Ascending aorta (tissue), 2 donors: ENCODE measurements at places on chromosomes 7 and 10. TPM values are rescaled to one million over a fixed set of nuclear protein-coding genes. Genes with fewer than 3 reads are reported as not detected.

DNA sequence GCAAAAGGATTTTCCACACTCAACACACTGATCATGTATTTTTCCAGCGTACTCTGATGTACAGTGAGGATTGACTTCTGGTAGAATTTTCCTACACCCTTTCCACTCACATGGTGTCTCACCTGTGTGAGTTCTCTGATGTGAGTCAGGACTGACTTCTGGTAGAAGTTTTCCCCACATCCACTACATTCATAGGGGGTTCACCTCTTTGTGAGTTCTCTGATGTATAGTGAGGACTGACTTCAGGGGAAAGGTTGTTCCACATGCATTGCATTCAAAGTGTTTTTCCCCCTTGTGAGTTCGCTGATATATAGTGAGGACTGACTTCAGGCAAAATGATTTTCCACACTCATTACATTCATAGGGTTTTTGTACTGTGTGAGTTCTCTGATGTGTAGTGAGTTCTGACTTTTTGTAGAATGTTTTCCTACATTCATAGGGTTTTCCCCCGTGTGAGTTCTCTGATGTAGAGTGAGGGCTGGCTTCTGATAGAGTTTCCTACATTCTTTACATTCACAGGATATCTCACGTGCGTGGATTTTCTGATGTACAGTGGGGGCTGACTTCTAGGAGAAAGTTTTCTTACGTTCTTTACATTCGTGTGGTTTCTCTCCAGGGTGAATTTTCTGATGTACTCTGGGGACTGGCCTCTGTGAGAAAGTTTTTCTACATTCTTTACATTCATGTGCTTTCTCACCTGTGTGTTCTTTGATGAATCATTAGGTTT lies 146.5 kb downstream of the GLRX3 start:
- H3K4me1 ChIP-seq: no peaks in the 10 kb centered on the region
- H3K4me3 ChIP-seq: no peak overlapping the region
- H3K36me3 ChIP-seq: no peaks in the 10 kb centered on the region
- no peak for DNase-seq
- H3K27me3 ChIP-seq: no peaks in the 10 kb centered on the region
- H3K27ac ChIP-seq: no peak overlapping the region

- H3K27ac ChIP-seq: no peak overlapping the region
- H3K36me3 ChIP-seq: no peaks in the 10 kb centered on the region
- no peak overlapping the region for H3K4me3 ChIP-seq
- H3K4me1 ChIP-seq: no peaks in the 10 kb centered on the region
Observed at GRCh38 chr7:114973147-114973546, 51.3 kb downstream of the MDFIC start.

- H3K36me3 ChIP-seq: no peaks in the 10 kb centered on the region
- H3K27ac ChIP-seq: no peak overlapping the region
- H3K27me3 ChIP-seq: no peaks in the 10 kb centered on the region
- H3K4me1 ChIP-seq: no peaks in the 10 kb centered on the region
- DNase-seq: peak; percentile 47
Observed at GRCh38 chr7:101594790-101595189, 34.3 kb downstream of the MYL10 start.

GRCh38 chr7:44852590-44852989 lies 4.7 kb upstream of the H2AZ2 start:
- H3K4me3 ChIP-seq: no peak overlapping the region
- H3K36me3 ChIP-seq: no peaks in the 10 kb centered on the region
- H3K27ac ChIP-seq: no peak overlapping the region
- no peaks in the 10 kb centered on the region for H3K4me1 ChIP-seq
- no peak for DNase-seq

DNA sequence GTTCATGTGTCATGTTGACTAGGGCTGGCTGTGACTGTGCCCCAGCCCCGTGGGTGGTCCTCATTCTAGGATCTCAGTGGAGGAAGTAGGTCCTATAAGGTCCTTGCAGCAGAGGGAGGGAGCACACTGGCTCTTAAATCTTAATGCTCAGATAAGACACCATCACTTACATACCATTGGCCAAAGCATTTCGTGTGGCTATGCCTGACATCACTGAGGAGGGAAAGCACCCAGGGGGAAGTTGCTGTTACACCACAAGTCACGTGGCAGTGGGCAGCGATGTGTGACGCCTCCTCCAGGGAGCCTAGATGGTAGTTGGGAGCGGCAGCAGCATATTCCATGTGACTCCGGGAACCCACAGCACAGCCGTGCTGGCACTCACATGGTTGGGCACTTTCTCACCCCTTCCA lies 224.7 kb upstream of the SH2B2 start:
- no peaks in the 10 kb centered on the region for H3K4me1 ChIP-seq
- no peaks in the 10 kb centered on the region for H3K36me3 ChIP-seq
- DNase-seq: peak; percentile 68
- H3K27ac ChIP-seq: no peak overlapping the region
- H3K27me3 ChIP-seq: no peaks in the 10 kb centered on the region

DNA sequence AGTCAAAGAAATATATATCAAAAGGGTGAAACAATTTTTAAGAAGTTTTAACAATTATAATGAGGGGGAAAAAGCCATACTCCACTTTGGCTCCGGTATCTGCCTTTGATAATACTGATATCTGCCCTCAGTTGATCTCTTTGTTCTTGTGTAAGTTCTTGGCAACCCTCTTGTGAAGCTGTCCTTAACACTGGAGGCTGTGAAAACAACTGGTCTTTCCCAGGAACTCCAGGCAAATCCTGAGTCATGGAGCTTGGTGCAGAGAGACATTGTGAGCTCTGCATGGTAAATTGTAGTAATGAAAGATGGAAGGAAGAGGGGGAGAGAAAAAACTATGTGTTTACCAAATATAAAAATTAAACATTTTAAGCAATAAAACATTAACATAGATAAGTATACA lies 11.9 kb upstream of the ERVW-1 start:
- no peaks in the 10 kb centered on the region for H3K4me1 ChIP-seq
- no peak overlapping the region for H3K4me3 ChIP-seq
- no peak for DNase-seq
- no peak overlapping the region for H3K27ac ChIP-seq
- peaks cover 43% of the 10 kb centered on the region for H3K36me3 ChIP-seq

DNA sequence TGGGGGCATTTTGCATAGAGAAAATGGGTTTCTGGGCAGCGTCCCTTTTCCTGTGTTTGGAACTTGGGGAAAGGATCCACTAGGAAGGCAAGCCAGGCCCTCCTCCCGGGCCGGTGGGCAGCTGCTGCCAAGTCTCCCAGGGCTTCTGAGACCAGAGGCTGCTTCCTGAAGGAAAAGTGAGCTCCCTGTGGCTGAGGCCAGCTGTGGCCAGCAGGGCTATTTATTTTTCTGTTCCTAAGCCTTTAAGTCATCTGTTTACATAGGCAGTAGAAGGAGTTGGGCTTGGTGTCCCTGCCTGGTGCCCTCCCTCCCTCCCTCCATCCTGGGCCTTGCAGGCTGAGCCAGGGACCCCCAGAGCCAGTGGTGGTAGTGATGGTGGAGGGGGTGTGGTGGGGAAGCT lies 70.5 kb upstream of the COL13A1 start:
- no peaks in the 10 kb centered on the region for H3K36me3 ChIP-seq
- H3K4me3 ChIP-seq: no peak overlapping the region
- H3K27ac ChIP-seq: peak overlapping the region; percentile 93
- no peaks in the 10 kb centered on the region for H3K27me3 ChIP-seq
- no peak for DNase-seq

DNA sequence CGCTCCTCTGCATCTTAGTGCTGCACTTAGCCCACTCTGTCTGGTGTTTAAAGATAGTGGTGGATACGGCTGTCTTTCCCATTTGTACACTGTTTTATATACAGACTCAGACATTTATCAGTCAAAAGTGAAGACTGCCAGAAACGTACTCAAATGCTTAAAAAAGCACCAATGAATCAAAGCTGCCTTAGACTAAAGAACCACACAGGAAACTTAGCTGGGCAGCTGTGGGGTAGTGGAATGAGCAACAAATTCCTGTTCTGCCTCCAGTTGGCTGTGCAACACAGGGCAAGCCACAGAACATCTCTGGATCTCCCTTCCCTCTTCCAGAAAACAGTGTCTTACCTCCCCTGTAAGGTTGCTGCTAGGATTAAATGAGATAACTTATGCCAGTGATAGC lies 76.0 kb downstream of the ATXN7L1 start:
- no peaks in the 10 kb centered on the region for H3K27me3 ChIP-seq
- H3K4me1 ChIP-seq: no peaks in the 10 kb centered on the region
- H3K36me3 ChIP-seq: no peaks in the 10 kb centered on the region
- no peak overlapping the region for H3K4me3 ChIP-seq
- no peak for DNase-seq

- H3K27ac ChIP-seq: no peak overlapping the region
- no peaks in the 10 kb centered on the region for H3K27me3 ChIP-seq
- no peak overlapping the region for H3K4me3 ChIP-seq
- no peak for DNase-seq
- no peaks in the 10 kb centered on the region for H3K36me3 ChIP-seq
- H3K4me1 ChIP-seq: peaks cover 8% of the 10 kb centered on the region
Observed at GRCh38 chr10:114328874-114329273, 75.4 kb downstream of the AFAP1L2 start.

GRCh38 chr7:92798517-92799249 lies 37.7 kb downstream of the CDK6 start:
- H3K4me3 ChIP-seq: no peak overlapping the region
- H3K27ac ChIP-seq: no peak overlapping the region
- H3K36me3 ChIP-seq: no peaks in the 10 kb centered on the region

DNA sequence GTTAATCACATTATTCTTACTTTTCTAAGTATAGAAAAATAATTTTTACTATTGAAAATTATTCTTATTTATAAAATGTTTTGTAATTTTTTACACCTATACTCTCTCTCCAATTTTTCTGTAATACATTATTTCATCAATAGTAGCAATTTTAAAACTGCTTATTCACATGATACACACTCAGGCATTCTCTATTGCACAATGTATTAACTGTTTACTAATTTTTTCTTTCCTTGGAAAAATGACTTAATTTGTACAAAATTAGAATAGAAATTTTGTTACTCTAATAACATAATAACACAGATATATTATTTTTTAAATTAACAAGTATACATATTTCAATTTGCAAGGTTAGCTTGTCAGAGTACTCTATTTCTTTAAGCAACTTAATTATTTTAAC lies 92.9 kb upstream of the PRKG1 start:
- H3K4me1 ChIP-seq: no peaks in the 10 kb centered on the region
- H3K36me3 ChIP-seq: no peaks in the 10 kb centered on the region
- H3K4me3 ChIP-seq: no peak overlapping the region
- no peak overlapping the region for H3K27ac ChIP-seq
- no peaks in the 10 kb centered on the region for H3K27me3 ChIP-seq

DNA sequence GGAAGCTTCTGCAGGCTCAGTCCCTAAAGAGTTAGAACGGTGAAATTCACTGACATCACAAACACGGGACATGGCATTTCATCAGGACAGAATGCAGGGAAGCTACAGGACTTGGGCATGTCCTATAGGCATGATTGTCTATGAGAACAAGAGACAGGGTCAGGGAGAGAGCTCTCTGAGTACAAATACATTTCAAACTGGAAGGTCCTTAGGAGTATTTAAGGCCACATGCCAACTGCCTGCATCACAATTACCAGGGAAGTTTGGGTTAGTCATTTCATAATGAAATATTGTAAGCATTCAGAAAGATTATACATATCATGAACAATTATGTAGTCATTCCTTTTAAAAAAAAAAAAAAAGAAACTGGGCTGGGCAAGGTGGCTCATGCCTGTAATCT lies 71.3 kb downstream of the CREB3L2 start:
- peaks cover 22% of the 10 kb centered on the region for H3K36me3 ChIP-seq
- H3K4me3 ChIP-seq: no peak overlapping the region
- no peak for DNase-seq
- peaks cover 49% of the 10 kb centered on the region for H3K4me1 ChIP-seq

DNA sequence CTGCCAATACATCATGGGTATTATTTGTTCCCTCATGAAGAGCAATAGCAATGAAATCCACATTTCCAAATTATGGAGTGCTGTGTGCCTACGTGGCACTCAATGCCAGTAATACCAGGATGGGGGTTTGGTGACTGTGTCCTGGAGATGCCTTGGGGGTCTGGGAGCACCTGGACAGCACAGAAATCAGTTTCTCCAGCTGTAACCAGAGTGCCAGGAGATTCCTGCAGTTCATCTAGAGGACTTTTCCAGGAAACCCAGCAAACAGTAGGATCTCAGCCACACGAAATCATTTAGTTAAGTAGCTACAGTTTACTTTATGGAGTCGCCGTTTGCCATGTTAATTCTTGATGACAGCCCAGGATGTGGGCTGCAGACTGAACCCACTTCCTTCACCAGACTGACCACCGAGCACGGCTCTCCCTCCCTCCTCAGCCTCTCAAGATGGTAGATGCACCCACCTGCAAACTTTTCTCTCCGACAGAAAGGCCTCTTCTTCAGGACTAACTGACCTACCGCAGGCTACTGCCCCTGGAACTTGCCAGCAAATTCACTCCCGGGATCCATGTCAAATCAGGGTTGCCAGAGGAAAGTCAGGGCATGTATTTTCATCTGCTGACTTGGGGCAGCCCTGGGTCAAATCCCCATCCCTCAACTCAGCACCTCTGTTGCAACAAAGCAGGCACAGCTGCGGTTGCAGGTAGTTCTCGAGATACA lies 30.3 kb downstream of the MKI67 start:
- no peak for DNase-seq
- no peaks in the 10 kb centered on the region for H3K4me1 ChIP-seq
- H3K4me3 ChIP-seq: no peak overlapping the region
- H3K27me3 ChIP-seq: no peaks in the 10 kb centered on the region
- no peaks in the 10 kb centered on the region for H3K36me3 ChIP-seq

GRCh38 chr7:115805458-115805857 lies 225.1 kb downstream of the TFEC start:
- no peaks in the 10 kb centered on the region for H3K4me1 ChIP-seq
- H3K27ac ChIP-seq: no peak overlapping the region
- DNase-seq: no peak
- no peaks in the 10 kb centered on the region for H3K27me3 ChIP-seq
- H3K4me3 ChIP-seq: no peak overlapping the region
- H3K36me3 ChIP-seq: no peaks in the 10 kb centered on the region

DNA sequence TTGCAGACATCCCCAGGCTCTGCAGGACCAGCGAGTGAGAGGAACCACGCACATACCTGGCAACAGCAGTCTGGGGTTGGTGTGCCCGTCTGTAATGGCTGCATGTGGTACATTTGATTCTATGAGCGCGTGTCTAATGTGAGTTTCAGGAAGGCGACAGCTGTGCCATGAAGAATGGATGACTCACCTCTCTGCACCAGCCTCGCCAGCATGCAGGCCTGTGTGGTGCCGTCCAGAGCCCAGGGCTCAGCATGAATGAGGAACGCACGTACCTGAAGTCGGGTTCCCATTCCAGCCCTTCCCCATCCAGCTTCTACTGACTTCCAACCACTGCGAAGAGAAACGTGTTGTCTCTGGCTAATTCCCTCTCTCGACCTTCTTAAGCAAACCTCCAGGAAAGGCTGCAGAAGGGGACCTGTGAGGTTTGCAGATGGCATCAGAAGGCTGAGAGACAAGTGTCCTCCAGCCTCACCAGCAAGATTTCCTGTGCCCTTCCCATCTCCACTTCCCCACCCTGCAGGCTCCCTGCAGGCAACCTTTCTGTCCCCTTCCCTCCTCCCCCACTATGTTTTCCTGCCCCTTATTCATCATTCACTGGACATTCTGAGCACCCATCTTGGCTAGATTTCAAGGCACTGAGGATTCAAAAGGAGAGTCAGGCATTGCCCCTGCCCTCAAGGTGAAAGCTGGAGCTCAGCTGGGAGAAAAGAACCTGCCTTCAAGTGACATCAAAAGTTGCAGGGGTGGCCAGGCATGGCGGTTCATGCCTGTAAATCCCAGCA lies 54.3 kb downstream of the ASB13 start:
- H3K27ac ChIP-seq: peak overlapping the region; percentile 91
- no peaks in the 10 kb centered on the region for H3K36me3 ChIP-seq
- no peak for DNase-seq
- H3K4me3 ChIP-seq: no peak overlapping the region

Gene SFRP5
- total RNA-seq: not detected

Gene SPDYE1
- not detected for total RNA-seq

Gene LIPJ
- total RNA-seq: not detected

Gene KCND2
- total RNA-seq: 0.21 TPM

Gene FGL2
- 77.9 TPM for total RNA-seq

Gene OR6B1
- total RNA-seq: not detected

Gene JMJD1C
- total RNA-seq: 65.0 TPM
